Activated CD8-positive, alpha-beta memory T cell treated with anti-CD3 and anti-CD28 coated beads for 48 hours (primary cell): ENCODE measurements at places on chromosomes 3 and 15.

- DNase-seq, result no peak
Measured at GRCh38 chr15:80990955-80991354, 1.3 kb upstream of the MESD start.

DNA sequence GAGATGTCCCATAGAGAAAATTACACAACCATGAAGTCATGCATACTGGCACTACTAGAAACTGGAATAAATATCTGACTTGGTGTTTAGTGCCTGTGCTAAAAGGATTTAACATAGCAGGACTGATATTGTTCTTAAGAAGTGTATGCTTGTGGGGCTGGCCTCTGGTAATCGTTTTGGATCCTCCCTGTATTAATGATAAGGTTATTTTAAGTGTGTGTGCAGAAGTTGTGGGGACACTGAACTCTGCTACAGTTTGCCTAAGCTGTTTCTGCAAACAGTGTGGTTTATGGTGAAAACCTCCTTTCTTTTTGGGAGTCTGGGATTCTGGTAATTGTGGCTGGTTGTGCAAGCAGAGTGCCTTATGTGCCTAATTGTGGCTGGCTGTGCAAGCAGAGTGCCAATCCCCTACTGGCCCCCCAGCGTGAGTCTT is 120.8 kb downstream of the CLASP2 start:
- DNase-seq, result no peak

GRCh38 chr3:46112296-46112695 is 85.0 kb upstream of the XCR1 start:
- DNase-seq, result no peak

DNA sequence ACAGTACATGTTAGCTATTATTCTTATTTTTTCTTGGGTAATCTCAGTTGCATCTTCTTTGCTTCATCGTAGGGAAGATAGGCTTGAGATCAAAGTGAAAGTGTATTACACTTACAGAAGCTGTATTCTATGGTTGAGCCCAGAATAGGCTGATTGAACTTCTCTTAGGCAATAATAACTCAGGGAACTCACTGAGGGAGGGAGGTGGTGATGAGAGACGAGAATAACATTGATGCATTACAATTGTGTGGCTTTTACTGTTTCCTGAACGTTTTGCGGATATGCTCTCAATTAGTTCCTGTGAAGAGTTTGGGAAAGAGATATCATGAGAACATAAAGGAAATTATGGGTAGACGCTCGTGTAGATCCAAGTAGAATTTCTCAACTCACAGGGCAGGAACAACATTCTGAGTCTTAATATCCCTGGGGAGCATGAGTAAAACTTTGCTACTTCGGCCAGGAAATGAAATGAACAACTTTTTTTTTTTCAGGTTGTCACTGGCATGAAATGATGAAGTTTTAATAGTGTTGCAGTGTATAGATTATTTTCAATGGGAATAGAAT is 302.2 kb downstream of the TUSC7 start:
- no peak for DNase-seq

DNA sequence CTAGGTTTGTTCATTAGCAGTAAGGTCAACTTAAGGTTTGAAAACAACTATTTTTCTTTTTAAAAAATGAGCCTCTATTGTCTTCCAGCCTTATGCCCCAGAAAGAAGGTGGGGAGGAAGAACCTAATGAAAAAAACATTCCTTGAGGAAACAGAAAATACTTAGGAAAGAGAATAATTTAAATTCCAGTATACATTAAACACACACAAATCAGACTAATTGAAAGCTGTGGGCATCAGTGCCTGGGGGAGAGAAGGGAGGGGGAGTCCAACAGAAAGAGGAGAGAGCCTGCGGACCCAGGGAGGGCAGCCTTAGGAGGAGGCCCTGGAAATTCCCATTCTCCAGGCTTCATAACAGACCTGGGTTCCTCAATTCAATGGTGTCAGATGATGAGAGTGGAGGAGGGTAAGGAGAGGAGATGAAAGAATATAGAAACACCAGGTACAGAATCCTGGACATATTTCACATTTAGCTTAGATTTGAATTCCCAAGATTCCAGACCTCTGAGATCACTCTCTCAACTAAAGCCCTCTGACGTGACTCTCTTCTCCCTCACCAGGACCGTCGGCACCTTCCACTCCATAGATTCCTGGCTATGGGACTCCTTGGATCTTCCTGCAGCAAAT is 320.5 kb upstream of the UMPS start:
- no peak for DNase-seq

DNA sequence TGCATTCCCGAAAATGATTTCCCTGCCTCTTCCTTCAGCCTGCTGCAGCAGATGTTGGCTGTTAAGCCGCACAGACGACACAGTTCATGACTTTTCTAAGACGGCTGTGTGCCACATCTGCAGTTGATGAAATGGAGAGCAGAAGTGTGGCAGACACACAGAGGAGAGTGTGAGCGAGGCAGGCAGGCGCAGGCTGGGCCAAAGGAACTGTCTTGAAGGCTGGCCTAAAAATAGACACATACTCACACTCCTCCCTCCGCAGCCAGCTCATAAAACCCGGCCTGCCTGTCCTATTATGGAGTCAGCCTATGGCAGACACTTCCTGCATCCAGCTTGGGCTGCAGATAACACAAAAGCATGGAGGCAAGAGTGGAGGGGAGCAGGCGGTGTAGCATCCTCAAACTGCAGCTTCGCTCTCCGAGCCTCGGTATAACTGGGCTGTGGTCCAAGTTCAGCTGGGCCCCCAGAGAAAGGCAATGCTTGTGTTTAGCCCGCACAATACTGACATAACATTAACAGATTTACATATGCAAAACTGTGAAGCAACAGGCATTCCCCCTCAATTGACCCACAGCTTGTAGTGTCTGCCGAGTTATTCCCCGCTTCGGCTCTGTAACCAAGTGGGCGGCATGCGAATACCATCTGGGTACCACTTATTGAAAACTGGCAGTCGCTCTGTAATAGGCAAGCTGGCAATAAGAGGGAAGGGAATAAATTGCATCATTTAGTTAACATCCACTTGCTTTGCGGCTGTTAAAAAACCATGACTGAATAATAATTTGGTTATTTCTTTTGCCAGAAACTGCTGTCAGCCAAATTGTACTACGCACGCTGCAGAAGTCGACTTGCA is 40.8 kb downstream of the FOXP1 start:
- no peak for DNase-seq

DNA sequence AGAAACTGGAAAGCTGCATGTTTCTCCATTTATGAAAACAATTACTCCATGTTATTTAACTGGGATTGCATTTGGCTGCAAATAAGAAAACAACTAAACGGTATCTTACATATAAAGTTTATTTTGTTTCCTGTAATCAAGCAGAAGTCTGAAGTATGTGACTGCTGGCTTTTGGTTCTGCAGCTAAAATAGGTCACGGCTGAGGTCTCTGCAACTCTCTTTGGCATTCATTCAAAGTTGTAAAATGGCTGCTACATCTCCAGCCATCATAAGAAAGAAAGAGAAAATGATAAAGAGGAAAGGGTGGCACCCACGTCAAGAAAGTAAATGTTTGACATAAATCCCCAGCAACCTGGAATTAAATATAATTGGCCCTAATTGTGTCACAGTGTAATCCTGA is 406.1 kb downstream of the TBC1D5 start:
- DNase-seq, result no peak

- DNase-seq, result no peak
Measured at GRCh38 chr15:93043621-93044300, 45.2 kb downstream of the RGMA start.

DNA sequence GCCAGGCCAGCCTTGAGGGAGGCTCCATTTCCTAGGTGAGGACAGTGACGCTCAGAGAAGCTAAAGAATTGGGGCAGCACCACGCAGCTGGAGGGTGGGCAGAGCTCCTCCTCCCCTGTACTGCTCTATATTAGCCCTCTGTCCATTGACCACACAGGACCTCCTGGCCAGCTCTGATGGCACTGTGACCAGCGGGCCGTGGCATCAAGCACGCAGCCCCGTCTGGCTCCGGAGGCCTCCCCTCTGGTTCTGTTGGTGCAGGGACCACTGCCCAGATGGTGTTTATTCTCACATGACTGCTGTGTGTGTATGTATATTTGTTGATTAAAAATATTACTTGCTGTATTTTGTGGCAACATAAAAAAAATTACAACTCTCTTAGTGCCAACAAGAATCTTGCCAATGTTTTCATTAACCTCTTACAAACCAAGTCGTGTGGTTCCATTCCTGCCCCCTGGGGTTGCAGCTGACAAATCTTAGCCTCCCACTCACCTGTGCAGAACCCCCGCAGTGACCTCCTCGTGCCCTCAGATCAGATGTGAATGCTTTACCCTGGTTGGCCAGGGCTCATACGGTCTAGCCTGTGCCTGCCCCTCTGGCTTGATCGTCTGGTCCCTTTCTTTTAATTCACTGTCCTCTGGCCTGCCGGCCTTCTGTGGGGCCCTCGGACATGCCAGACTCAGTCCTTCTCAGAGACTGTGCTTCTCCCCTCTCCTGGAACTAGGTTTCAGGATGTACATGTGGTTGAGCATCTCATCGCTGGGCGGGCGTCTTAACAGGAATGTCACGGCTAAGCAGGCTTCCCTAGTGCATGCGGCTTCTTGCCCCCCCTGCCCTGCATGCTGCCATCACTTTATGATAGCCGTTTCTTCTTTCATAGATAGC is 14.8 kb downstream of the CHCHD6 start:
- DNase-seq, result no peak

DNA sequence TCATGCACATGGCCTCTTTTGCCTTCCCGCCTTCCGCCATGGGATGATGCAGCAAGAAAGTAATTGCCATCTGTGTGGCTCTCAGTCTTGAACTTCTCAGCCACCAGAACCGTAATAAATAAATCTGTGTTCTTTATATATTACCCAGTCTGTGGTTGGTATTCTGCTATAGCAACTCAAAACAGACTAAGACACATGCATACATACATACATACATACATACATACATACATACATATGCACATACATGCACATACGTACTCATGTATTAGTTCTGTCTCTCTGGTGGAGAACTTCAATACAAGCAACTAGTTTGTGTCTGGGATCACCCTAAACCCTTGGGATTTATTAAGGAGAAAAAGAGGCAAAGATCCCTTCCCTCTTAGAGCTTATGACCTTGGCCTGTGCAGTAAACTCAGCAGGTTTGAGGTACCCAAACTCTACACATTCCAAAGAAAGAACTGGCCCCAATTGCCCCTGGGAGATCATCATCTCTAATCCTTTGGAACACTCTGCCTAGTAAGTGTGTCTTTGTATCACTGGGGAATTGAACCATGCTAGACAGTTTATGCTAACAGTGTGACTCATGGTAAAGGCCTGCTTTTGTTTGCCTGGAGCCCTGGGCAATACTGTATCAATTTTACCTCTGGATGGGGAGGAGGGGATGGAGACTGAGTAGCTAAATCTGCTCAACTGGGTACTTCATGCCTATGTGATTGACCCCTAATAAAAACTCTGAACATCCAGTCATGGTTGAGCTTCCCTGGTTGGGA is 115.6 kb upstream of the LMCD1 start:
- DNase-seq, result no peak

DNA sequence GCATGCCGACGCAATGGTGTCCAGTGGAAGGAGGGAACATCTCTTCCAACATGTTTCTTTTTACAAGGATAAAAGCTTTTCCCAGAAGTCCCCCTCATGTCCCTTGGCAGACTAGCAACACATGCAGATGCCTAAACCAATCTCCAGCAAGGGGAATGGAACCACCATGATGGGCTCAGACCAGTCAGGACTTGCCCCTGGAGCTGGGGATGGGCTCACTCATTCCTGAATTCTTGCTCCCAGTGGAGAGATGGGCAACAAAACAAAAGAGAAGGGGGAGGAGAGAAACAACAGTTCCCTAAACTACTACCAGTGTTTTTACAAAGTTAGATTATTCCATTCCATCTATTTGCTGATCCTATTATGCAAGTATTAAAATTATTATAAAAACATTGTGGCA is 76.8 kb upstream of the OXTR start:
- no peak for DNase-seq

- DNase-seq, result no peak
Measured at GRCh38 chr3:175948041-175948440, 1088.9 kb downstream of the NAALADL2 start.

- DNase-seq, result no peak
Measured at GRCh38 chr15:45414215-45414885, 36.0 kb upstream of the GATM start.

DNA sequence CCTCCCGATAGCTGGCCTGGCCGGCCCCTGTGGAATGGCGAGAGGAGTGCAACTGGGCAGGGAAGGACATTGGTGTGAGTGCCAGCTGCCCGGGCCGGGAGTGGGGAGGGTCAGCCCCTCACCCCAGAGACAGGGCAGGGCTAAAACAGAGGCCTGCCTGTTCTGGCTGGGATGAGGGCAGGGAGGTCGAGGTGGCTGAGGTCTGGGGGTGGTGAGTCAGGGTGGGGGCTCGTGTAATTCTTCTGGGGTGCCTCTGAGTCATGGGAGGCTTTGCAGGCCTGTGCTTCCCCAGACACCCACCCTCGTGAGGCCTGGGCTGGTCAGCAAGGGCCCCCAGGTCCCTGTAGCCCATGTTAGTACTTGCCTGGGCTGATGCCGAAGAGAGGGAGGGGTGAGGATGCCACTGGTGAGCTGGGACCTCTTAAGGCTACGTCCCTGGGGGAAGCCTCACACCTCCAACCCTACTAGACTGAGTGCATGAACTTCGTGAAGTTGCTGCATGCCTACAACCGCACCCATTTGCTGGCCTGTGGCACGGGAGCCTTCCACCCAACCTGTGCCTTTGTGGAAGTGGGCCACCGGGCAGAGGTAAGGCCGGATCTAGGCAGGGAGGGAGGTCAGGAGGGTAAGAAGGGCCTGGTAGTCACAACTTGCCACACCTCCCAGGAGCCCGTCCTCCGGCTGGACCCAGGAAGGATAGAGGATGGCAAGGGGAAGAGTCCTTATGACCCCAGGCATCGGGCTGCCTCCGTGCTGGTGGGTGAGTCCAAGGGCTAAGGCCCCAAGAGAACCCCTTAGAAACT is 1.7 kb downstream of the SEMA3B start:
- no peak for DNase-seq

DNA sequence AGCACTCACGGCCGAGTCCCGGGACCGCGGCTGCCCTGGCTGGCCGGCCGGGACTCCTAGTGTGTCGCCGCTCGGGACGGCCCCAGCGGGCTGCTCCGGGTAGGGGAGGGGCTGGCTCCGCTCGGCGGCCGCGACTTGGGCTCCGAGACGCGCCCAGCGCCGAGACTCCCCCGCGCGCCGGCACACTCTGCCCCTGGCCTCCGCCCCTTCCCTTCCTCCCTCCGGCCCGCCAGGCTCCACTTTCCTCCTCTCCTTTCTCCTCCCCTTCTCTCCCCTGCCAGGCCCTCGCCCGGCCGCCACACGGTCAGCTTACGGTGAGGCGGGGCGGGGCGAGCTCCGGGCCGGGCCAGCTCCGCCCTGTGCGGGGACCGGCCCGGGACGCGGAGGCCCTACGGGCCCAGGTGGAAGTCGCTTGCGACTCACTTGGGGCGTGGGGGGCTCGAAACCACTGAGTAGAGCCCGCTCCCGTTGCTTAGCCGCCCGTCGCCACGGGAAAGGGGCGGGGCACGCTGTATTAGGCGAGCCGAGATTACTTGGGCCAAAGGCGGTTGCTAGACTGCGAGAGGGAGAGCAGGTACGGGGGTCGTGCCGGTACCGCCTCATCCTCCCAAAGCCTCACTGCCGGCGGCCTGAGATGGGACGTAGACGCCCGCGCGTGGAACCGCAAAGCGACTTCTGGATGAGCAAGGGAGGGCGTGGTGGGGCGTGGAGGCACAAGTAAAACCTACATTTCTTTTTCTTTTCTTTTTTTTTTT is at the start of gene ITGB5:
Gene ITGB5 (minus strand): TSS at position 189 of the 755 bp plus-strand sequence. CDS start 365 bp downstream, outside the sequence.
- DNase-seq, result peak; percentile 10

- no peak for DNase-seq
Measured at GRCh38 chr3:194279701-194280360, 71.3 kb downstream of the CPN2 start.
